ENCODE measurements at places on chromosomes 16 and 17.

GRCh38 chr16:73912281-73912680 is 384.3 kb upstream of the PSMD7 start:
- DNase-seq, result no peak

DNA sequence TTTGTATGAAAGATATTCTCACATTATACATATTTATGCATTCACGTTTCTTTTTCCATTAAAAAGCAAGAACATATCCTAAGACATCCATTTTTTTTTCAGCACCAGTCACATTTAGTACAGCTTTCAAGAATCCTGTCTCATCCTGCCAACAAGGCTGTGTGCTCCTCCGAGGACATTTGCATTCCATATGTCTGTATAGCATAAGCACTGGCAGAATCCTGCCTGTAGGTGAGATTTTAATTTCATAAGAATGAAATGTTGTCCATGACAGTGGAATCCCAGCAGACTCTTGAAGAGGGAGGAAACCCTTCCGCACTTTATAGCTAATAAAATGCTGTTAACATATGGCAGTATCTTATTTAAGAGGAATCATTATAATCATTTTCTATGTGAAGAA is 2.9 kb upstream of the PMP22 start:
- DNase-seq, result no peak

- DNase-seq, result peak; percentile 87
Observed at GRCh38 chr17:81346090-81346907, 49.0 kb upstream of the BAHCC1 start.

DNA sequence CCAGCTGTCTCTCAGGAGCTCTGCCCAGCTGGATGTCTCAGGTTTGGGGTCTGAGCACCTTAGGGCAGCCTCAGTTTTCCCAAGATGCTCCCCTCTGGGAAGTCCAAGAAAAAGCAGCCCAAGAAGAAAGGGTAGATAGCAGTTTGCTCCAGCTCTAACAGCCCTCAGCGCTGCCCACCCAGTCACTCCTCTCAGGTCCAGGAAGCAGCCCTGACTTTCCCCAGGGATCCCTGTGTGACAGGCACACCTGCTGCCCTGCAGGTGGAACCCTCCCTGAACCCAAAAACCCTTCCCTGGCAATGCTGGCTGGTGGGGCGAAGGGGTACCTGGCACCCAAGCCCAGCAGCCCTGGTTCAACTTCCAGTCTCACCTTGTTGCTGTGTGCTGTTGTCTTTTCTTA is 48.1 kb downstream of the BEAN1 start:
- DNase-seq, result no peak

DNA sequence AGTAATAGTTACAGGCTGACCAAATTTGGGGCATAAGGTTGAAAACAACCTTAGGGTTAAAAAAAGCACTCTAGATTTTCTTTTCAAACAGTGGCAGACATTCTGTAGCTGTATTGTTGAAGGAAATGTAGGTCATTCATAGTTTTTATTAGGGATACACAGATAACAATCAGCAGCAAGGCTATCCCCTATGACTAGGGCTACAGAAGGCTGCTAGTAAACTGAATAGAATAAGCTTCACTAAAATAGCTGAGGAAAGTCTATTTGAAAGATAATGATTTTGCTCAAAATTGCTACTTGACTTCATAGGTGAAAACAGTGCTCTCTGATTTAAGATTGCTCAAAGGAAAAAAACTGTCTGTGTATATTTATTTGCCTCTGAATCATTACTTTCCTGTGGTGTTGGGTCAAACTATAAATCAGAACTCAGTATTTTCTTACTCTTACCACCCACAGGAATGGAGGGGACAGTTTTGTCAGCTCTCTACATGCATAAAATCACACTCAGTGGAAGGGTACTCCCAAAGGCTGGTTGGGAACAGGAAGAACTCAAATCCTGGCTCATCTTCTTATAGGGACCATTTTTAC is 24.8 kb downstream of the RPGRIP1L start:
- DNase-seq, result no peak

- DNase-seq, result no peak
Observed at GRCh38 chr17:48548523-48549280, 3.8 kb upstream of the HOXB2 start.

DNA sequence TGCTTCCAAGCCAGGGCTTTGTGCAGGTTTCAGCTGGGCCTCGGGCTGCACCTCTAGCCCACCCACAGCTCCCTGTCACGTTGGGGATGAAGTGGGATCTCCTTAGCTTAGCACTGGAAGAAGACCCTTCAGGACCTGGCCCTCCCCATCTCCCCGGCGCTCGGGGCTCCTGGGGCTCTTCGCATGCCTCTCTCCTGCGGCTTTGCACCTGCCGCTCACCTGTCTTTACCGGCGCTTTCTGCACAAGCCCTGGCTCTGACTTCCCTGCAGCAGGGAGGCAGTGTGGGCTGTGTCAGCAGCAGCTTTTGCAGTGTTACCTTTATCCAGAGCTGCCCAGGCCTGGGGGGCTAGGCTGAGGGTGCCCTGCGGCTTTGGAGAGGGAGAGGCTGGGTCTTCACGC is 52.3 kb downstream of the NT5M start:
- no peak for DNase-seq

- no peak for DNase-seq
Observed at GRCh38 chr16:19307587-19308241, 22.2 kb downstream of the CLEC19A start.

DNA sequence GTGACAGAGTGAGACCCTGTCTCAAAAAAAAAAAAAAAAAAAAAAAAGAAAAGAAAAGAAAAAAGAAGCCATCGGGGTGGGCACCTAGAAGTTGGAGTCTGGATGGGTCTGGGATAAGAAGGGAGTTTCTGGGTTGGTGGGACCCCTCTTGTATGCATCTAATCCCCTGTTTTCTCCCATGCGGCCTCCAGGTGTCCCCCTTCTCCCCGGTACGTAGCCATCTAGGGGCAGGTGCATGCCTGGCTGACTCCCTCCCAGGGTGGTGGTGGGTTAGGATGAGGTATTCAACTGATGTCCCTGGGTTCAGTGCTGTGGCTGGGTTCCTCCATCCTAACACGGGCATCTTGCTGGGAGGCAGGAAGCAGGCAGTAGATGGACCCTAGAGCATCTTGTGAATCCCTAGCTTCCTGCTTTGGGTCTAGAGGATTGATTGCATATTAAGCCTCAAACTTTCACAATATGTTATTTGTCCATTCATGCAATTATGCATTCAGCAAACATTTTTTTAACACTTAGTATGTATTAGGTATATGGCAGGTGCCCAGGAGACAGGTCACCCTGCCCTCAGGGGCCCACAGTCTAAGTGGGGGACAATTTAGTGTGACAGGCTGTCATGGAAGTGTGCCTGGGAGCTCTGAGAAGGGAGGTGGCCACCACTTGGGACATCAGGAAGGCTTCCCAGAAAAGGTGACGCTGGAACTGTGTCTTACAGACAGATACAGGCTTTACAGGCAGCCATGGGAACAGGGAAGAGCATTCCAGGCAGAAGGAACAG is 13.1 kb downstream of the FMNL1 start:
- DNase-seq, result no peak

DNA sequence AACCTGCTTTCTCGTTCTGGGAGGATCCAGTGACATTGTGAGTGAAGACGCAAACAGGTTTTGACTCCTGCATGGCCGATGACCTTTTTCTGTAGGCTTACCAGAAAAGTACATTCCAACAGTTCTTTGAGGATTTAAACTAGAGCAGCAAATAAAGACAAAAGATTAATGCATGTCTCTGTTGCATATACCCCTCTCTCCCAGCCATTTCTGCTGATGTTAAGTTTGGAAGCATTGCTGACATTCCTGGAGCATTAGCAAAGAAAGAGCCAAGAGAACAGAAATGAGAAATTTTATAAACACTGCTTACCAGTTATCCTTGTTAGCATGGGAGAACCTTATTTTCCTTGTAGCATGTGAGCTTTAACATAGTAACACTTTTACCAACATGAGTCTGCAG is 49.3 kb downstream of the SIAH1 start:
- DNase-seq, result no peak

- DNase-seq, result no peak
Observed at GRCh38 chr17:78665387-78665951, 88.3 kb upstream of the DNAH17 start.

DNA sequence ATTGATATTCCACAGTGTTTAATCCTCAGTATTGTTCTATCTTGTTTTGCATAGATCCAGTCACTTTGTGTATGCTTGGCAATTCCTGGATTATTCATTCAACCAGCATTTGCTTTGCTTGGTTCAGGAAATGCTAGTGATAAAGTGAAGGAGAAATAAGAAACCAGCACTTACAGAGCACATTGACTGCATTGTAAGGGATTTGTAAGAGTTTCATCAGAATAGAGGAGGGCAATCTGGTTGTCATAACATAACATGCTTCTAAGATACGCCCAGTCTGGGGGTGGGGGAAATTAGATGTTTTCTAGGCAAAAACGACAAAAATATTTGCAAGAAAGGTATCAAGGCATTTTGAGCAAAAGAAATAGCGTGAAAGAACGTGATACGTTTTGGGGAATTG is 40.4 kb downstream of the TNRC6A start:
- DNase-seq, result no peak

DNA sequence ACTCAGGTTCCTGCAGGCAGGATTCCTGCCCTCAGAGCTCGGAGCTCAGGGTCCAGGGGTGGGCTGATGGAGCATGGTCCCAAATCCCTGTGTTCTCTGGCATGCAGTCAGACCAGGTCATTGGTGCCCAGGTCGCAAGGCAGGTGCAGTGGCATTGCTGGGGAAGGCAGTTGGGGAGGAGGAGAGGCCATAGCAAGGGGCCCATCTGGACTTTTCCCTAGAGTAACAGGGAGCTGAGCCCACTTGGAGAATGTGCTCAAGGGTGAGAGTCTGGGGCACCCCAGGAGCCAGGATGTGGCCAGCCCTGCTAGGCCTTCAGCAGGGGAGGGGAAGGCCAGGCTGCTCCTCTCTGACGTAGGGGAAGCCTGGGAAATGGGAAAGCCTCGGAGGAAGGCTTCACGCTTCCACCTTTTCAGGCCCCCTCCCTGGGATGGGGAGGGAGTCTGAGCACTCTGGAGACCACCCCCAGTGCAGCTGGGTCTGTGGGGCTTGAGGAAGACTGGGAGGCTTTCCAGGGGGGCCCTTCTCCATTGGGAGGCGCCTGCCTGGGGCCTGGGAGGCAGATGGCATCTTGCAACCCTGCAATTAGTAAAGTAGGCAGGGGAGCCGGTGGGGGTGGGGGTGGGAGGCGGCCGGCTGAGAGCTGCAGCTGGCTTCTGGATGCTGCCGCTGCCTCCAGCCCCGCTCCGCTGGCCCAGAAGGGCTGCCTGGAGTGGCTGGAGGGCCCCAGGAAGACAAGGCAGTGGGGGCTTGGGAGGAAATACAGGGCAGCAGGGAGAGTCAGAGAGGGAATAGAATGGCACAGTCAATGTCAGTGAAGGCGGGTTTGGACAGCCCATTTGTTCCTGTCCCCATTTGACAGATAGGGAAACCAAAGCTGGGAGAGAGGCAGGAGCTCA is 21.1 kb upstream of the DOK4 start:
- DNase-seq, result no peak

GRCh38 chr17:39118674-39119419 is 32.6 kb downstream of the PLXDC1 start:
- DNase-seq, result no peak

- no peak for DNase-seq
Observed at GRCh38 chr17:18381158-18381952, 3.8 kb downstream of the EVPLL start.

DNA sequence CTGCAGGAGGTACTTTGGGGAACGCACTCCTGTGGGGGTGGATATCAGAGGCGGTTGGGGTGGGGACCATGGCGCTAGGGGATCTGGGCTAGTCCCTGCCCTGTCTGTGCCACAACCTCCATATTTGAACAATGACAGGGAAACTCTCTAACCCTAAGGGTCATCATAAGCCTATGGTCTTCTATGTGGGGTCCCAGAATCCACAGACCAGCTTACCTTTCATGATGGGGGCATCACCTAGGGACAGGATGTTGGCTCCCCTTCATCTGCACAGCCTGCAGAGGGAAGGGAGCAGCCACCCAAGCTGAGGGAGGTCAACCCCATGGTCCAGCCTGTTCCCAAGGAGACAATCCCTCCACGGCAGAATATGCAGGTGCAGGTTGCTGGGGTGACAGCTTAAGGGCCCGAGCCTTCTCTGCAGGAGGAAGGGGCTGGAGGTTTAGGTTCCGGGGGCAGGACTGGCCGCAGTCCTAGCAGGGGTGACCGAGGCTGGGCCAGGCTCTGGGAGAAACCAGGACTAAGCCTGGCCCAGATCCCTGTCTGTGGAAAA is 1.7 kb downstream of the ORAI3 start:
- no peak for DNase-seq

GRCh38 chr17:36066365-36066985 is 2.4 kb downstream of the CCL18 start:
- no peak for DNase-seq

- DNase-seq, result no peak
Observed at GRCh38 chr17:2368359-2368758, 31.1 kb downstream of the SGSM2 start.

DNA sequence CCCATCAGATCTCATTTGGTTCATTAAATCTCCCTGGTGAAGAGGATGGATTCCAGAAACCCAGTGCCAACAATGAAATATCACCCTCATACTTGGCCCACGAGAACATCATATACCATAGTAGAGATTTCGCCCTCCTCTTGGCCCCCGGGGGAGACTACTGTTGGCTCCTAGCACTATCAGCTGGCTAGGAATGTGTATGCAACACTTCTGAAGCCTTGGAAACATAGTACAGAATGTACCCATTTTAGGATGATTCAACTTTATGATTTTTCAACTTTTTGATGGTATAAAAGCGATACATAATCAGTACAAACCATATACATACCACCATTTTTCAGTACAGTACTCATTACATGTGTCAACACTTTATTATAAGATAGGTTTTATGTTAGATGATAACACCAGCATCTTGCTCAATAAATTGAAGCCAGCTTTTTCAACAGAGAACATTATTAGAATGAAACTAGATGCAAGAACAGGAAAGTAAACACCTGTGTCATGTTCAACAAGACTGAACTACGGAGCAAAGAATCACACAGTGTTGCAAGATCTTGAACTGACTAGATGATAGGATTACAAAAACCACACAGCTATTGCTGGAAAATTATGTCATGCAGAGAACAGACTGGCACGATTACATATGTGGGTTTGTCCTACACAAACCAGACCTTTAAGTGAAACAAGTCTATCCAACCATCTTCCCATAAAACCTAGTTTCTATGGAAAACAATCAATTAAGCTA is 17.2 kb downstream of the RSL1D1 start:
- DNase-seq, result no peak

- DNase-seq, result no peak
Observed at GRCh38 chr16:79767421-79768275, 167.1 kb upstream of the MAF start.

- peak; percentile 11 for DNase-seq
Observed at GRCh38 chr16:87297918-87298631, 19.1 kb downstream of the C16orf95 start.

GRCh38 chr16:83744441-83744981 is 63.3 kb upstream of the HSBP1 start:
- DNase-seq, result no peak

GRCh38 chr17:51629232-51629631 is 368.9 kb downstream of the UTP18 start:
- DNase-seq, result no peak
